Nephron progenitor cell (in vitro differentiated cells): ENCODE measurements at places on chromosomes 5 and 9.

DNA sequence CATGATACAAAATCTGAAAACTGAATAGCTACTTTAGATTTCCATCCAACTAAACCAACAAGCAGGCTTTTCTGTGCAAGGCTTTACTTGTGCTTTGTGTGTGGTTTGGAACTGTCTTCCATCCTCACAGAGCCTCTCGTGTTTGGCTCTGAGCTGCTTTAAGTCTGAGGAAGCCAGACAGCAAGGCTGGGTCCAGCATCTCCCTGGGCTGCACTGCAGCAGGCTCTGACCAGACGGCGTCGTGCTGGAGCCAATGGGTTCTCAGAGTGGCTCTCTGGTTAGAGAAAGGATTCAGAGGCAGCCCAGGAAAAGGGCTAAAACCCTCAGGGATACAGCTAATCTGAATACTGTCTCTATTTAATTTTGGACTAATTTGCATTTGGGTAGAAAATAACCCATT is 207.9 kb upstream of the EFNA5 start:
- DNase-seq = no peak

DNA sequence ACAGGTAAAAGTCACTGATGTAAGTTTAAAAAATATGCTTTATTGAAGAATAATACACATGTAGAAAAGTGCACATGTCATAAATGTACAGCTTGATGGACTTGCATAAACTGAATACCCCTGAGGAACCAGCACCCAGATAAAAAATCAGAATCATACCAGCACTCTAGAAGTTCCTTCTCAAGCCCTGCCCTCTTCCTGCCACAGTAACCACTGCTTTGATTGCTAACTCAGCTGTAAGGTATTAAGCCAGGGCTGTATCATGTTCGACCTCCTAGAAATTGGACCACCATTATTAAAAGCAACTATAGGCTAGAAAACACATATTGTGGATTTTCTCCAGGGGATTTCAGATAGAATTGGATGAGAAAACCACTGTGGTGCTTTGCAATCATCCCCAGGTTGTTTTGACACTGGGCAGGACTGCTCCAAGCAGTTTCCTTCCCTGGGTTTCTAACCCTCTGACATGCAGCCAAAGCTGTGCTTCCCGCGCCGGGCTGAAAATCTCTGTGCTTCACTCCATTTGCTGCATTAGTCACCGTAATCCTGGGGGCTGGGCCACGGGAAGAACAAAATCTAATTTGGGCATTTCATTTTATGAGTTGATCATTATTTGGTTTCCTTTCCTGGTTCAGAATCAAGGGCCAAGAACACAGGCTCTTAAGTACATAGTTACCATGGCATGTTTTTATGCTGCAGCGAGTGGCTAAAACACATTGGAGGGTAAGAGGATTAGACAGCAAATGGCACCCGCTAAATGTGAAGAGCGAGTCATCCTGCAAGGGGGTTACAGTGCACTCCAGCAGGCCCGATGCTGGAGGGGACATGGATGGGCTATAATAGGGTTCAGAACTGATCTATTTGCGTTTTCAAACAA is 139.4 kb upstream of the IL12B start:
- DNase-seq = no peak

DNA sequence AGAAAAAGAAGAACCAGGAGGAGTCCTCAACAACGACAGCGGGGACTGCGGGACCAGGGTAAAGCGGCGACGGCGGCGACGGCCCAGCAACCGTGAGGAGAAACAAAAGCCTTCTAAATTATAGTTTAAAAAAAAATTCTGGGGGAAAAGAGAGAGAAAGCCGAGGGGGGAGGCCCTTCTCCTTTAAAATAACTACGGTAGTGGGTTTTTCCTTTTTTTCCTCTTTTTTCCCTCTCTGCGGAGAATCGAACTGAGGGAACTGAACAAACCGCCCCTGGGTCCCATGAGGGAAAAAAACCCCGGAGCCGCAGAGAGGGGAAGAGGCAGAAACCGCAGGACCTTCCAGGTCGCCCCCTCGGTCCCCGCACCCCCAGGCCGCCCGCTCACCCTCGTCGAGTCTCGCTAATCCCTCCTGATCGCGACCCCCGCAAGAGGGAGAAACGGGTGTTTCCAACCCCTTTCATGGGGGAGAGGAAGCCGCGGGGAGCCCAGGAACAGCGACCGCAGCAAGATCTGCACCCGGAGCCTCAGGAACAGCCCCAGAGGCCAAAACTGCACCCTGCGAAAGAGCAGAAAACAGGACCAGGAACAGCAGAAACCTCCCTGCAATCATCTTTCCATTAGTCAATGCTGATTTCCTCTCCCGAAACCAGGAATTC is 453 bp downstream of the CPEB4 start:
- DNase-seq = peak; percentile 30

GRCh38 chr9:126672634-126673284 is 59.0 kb downstream of the LMX1B start:
- no peak for DNase-seq

DNA sequence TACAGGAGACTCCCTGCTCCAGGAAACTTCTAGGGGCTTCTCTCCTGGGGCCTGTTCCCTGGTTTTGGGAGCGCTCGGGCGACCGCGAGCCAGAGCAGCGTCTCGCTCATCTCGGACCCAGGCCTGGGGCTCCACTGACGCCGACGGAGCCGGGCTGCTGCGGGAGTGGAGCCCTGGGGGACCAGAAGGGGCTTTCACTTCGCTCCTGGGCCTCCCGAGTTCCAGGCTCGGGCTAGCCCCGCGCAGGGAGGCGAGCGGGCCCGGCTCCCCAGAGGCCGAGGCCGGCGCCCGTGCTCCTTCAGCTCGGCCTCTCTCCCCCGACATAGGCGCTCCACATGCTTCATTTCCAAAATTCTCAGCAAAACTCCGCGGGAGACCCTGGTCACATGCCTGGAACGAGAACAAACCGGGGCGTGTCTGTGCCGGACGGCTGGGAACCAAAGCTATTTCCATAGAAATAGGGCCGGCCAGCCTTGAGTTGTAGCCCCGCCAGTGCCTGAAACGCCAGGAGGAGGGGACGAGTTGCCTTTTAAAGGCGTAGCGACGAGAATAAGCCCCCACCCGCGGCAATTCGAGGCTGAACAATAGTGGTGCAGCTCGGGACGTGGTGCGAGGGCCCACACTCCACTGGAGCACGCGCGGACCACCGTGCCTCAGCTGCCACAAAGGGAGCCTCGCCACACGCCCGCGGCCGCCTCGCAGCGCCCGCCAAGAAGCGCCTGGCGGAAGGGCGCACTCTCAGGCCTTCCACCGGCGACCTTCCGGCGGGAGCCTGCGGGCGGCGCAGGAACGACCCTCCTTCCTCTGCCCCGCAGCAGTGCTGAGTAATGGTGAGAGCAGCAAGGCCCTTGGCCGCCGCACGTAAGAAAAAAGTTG is 1.1 kb upstream of the G3BP1 start:
- peak; percentile 72 for DNase-seq

DNA sequence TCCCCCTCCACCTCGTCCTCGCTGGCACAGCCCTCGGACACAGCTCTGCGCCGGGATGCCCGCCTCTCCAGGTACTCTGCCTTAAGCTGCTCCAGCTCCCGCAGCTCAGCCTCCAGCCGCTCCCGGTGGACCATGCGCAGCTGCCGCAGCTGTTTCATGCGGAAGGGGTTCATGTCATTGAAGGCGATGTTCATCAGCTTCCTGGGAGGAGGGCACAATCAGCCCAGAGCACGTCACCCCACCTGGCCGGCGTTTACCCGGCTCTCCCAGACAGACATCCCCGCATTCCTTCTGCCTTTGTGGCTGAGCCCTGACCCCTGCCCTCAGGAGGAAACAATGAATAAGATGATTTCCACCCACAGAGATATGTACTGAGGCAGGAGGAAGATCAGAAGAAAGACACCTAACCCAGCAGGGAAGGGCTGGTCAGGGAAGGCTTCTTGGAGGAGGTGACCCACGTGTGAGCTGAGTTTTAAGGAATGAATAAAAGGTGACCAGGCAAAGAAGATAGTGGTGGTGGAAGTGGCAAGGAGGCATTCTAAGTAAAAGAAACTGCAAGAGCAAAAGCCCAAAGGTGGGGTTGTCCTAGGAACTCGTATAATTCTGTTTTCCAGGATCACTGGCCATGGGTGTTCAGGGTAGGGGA is 7.1 kb upstream of the CORO2A start:
- DNase-seq = no peak

DNA sequence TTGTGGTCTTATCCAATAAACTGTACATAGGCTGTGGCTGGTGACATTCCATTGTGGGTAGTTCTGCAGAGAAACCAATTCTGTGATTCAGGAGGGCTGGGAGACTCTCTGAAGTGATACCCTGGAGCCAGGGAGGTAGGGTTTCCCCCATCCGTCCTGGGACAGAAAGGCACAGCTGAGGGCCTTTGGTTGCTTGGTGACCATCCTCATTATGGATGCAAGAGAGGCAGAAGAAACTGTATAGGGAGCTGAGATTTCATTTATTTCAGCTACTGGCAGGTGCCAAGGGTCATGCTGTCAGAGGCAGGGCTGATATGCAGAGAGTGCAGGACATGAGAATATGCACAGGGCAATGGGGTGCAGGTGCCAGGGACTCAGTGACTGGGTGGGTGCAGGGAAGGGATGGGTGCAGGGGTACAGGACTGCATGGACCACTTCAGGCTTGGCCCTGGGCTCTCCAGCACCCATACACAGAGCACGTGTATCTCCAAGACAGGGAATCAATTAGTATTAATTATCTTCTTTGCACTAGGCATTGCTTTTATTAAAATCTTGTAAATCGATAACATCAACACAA is 236.5 kb downstream of the ICE1 start:
- no peak for DNase-seq

GRCh38 chr5:151740336-151740942 is 18.0 kb downstream of the ATOX1 start:
- peak; percentile 62 for DNase-seq

GRCh38 chr5:146624179-146624578 is 108.2 kb upstream of the GPR151 start:
- peak; percentile 18 for DNase-seq

- DNase-seq = no peak
Measured at GRCh38 chr9:98129451-98129881, 10.4 kb upstream of the TRIM14 start.

GRCh38 chr5:28779161-28779754 is 1740.9 kb upstream of the CDH9 start:
- DNase-seq = no peak

DNA sequence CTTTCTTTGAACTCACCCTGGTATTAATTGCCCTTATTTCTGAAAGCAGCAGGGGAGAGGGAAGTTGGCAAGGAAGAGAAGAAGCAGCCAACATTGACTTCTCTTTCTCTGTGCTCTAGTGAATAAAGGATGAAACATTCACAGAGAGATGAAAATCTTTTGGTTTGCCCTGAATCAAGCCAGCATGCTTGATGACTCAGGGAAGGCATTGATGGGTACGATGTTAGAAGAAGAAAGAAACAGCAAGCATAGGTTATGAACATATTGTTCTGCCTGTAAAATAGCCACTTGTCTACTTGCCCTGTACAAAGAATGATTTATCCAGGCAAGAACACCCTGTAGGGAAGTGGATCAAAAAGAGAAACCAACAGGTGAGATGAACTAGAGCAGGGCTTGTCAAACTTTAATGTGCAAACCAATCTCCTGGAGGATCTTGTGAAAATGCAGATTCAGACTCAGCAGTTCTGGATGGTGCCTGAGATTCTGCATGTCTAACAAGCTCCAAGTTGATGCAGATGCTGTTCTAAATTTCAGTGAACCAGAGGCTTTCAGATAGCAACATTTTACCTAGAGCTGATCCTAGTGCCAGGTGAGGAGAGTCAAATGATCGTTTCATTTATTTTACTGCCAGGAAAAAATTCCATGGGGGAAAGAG is 586.6 kb upstream of the TLE4 start:
- DNase-seq = no peak

DNA sequence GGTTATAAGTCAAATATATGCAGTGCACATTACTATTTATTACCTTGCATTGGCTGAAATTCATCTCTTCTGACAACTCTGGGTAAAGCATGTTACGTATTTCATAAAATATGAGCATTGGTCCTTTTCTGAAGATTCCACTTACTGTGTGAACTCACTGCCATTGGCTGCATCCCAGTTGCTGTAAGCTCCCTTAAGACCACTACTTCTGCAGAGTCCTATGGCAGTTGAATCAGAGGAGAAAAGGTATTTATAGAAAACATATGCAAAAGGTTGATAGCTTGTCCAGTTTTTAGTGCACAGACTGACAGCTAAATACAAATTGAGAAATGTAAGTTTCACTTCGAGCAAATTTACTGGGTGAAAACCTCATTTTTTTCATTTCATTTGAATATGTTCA is 394.6 kb upstream of the ARRDC3 start:
- no peak for DNase-seq
